BE2C (cell line): ENCODE measurements at places on chromosomes 1 and 21.

DNA sequence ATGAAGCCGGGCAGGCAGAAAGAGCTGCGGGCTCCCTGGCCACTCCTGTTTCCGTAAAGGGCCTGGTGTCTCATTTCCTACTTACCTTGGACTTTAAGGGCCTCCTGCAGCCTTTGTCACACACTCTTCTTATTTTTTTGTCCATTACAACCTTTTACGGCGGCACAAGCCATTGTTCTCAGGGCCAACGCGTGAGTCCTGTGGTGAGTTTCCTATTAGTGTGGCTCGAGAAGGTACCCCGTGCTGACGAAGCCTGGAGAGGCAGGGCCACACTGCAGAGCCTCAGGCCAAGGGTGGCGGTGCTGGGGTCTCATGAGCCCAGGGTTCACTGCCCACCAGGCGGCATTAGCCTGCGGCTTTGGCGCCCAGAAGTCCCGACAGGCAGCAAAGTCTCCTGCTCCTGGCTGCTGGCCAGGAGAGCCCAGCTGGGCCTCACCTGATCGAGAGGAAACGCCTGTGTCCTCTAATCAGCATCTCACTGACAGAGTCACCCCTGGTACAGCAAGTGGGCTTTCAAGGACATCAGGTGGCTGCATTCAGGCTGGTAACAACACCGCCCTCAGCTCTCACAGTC, 62.0 kb downstream of the SIK1 start:
- DNase-seq, result peak; percentile 72

DNA sequence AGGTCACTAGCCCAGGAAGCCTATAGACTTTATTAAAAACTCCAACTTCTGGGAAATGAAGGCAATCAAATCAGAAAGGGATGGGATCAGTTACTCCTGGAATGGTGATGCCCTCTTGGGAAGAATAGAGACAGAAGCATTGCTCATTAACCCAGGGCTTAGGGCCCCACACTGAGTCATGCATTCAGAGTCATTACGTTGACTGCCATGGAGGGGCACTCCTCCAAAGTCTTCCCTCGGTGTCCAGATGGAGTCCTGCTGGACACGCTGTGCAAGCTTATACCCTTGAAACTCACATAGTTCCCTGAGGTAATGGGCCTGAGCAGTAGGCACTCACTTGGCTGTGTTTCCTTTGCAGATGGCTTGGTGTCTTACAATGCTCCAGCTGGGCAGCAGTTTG, 35.2 kb upstream of the HSD17B7 start:
- no peak for DNase-seq

DNA sequence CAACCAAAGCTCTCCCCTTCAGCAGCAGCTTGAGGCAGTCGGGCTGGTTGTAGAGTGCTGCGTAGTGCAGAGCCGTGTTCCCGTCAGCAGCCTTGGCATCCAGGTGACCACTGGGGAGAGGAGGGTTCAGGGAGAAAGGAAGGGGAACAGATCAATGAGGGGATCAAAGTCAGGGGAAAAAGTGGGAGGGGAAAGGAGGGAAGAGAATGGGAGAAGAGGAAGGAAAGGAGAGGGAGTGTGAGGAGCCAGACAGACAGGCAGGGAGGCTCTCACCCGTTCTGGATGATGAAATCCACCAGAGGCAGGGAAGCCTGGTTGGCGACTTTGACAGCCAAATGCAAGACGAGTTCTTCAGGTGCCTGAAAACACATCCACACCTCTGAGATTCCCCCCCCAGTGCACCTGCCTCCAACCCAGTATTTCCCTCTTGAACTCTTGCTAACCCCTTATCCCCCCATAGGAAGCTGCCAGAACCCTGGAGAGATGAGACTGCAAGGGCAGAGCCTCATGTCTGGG, 9.8 kb upstream of the TCEA3 start:
- no peak for DNase-seq

DNA sequence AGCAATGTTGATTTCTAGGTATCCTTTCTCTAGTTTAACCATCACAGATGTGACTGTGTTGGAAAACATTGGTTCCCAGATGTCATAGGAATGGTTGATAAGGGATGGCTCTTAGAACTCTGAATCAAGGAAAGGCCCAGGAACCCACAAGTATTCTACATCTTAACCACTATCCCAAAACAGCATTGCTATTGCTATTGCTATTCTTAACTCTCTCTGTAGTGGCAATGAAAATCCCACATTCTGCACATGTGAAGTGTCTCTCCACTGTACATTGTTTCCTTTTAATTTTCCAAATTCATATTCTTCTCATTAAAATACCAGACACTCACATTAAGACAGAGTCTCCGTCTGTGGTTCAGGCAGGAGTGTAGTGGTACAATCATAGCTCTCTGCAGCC, 420.4 kb upstream of the RUNX1 start:
- DNase-seq, result no peak

GRCh38 chr1:108556066-108556465, 3.8 kb upstream of the EEIG2 start:
- DNase-seq, result no peak

- DNase-seq, result peak; percentile 90
Measured at GRCh38 chr1:101238681-101239094, 1.9 kb downstream of the S1PR1 start.

DNA sequence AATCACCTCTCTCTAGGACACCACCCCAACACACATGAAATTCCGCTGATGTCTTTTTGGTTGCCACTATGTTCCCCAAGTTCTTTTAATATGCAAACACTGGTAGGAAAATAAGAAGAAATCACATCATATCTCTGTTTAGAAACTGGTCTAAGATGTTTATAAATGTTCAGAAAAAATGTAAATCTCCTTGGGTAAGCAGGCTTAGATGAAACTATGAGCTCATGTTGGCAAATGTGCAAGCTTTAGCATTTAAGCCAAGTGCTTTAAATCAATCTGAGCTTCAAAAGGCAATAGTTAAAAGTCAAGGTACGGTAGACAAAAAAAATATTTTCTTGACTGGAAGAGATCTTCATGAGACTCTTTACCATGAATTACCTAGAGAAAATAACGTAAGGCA, 25.2 kb upstream of the SLAMF9 start:
- DNase-seq, result no peak

- DNase-seq, result no peak
Measured at GRCh38 chr1:206015071-206015470, 8.6 kb downstream of the CTSE start.
